ENCODE measurements at places on chromosomes 13 and 19. TPM values are rescaled to one million over a fixed set of nuclear protein-coding genes. Genes with fewer than 3 reads are reported as not detected.

- DNase-seq: no peak
Measured at GRCh38 chr19:18666317-18666716, 17.2 kb upstream of the CRTC1 start.

GRCh38 chr19:1400281-1401137, 833 bp downstream of the GAMT start:
- DNase-seq: peak; percentile 35

DNA sequence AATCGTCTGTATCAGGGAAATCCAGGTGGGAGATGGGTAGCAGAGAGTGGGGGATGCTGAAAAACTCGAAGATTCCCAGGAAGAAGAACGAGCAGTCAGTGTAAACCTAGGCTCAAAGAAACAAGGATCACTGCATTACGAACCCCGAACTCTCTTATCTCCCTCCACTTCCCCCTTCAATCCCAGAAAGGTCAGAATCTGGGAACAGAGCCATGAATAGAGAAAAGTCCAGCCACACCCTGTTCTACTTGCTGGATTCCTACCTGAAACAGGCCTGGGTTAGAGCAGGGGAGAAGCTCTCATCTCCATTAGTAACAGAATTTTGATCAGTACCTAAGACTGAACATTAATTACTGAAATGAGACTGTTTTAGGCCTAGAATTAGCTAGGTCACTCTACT, 24.4 kb downstream of the EPSTI1 start:
- no peak for DNase-seq

- peak; percentile 61 for DNase-seq
Measured at GRCh38 chr13:25574437-25575411, 202.9 kb downstream of the ATP8A2 start.

GRCh38 chr13:85675151-85675907, 123.9 kb downstream of the SLITRK6 start:
- DNase-seq: no peak

DNA sequence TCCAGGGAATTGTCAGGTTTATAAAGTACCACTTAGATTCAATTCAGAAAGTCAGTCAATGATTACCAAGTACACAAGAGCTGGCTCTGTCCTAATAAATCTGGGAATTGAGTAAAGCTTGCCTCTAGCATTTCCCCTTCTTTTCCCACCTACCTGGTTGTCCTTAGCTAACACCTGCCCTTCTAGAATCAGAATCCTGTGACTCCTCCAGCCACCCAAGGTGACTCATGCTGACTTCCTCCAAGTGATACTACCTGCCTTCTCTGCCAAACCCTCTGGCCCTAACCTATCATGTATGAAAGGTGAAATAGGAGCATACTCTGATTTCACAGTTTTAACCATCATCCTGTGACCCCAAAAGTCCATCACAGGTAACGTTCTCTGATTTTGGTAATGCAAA, 151.2 kb downstream of the DIAPH3 start:
- DNase-seq: no peak

GRCh38 chr19:11973019-11973810, 8.4 kb downstream of the ZNF763 start:
- no peak for DNase-seq

CGB2 gene
- not detected for total RNA-seq

ZNF264 gene
- total RNA-seq: 37.6 TPM

PDX1 gene
- total RNA-seq: not detected

SERPINE3 gene
- not detected for total RNA-seq

Data from SJSA1 (cell line).